ENCODE measurements at places on chromosomes 2 and 18.

DNA sequence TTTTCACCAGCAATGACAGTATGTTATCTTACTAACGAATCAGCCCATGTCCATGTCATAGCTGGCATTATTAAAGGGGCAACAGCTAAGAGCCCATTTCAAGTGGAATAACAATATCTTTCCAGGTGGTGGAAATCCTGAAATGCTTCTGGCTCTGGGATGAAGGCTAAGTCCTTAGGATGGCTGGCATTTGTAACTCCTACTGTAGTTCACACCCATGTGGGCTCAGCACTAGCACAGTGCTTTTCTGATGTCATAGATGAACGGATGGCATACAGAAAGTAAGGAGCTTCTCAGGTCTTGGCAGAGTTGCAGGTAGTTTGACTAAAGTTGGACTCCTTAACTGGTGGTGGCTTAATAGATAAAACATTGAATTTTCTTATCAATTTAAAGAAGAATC, 10.0 kb downstream of the TMEM200C start:
- DNase-seq = no peak

DNA sequence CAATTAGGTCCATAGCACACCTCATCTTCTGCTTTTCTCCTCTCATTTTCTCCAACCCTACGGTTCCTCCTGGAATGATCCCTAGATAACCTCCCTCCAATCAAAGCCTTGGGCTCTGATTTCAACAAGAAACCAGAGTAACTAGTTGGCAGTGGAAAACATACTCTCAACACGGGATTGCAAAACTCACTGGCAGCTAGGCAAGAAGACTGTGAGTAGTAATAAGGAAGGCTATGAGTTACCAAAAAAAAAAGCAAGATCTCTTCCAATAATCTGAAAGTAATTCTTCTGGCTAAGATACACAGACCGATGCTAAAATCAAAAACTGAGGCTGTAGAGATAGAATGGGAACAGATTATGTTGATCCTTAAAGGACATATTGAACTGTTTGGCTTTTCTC, 28.4 kb upstream of the CCDC102B start:
- no peak for DNase-seq

DNA sequence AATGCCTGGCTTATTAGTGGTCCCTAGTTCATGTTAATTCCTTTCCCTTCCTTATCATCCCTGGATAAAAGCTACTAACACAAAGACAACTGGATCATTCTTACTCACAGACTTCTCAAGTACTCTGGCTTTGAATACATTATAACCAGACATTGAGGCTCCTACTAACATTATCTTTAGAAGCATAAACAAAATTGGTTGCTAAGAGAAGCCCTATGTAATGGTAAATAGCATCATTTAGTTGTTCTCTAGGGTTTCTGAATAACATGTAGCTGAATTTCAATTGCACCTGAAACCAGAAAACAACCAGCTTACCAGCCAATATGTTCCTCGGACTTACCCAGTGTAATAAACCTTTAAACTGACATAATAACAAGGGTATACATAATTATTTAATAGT, 114.1 kb upstream of the NCKAP5 start:
- DNase-seq = no peak

GRCh38 chr18:475202-476031, 25.1 kb downstream of the COLEC12 start:
- DNase-seq = peak; percentile 48

DNA sequence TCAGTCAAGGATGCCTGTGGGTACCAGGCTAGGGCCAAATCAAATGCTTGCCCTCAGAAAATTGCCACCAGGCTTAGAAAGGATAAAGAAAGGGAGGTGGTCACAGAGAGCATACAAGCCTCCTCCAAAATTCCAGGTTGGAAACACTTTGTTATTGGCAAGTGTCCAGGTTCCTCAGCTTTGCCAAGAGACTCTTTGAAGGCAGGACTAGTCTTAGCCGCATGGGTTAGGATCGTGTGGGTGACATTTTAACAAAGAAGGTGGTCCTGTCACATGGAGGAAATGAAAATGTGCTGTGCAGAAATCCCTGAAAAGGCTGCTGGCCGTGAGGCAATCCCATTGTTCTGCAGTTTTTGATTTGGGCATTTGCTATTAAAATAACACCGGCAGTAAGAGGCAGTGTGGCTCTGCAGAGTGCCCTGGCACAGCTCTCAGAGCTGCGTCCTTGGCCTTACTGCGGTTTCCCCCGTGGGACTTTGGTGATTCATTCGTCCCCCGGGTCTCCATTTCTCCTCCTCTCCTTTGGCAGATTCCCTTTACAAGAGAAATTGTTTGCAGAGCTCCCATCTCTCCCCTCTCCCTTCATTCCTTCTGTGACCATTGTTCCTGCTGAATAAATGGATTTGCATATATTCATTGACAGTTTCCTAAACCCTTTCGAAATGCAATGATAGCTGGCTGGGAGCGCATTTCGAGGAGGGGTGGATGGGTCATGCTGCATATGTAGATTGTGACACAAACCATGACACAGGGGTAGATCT, 187.3 kb downstream of the VAPA start:
- no peak for DNase-seq

DNA sequence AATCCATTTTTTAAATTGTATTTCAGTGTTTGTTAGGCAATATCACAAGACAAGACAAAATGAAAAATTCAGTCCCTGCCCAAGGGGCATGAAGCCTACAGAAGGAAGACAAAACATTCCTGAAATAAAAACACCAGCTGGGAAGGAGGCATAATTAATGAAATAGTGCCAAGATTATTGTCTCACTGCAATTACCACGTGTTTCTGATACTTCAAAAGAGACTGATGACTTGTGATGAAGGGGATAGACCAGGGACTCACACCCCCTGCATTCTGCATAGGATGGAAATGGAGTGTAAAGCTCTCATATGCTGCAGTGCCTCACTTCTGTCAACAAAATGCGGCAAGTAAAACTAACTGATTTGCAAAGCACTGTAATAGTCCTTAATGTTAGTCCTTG, 178.1 kb downstream of the BARD1 start:
- no peak for DNase-seq

GRCh38 chr2:168091986-168092385, 155.4 kb downstream of the STK39 start:
- DNase-seq = no peak

DNA sequence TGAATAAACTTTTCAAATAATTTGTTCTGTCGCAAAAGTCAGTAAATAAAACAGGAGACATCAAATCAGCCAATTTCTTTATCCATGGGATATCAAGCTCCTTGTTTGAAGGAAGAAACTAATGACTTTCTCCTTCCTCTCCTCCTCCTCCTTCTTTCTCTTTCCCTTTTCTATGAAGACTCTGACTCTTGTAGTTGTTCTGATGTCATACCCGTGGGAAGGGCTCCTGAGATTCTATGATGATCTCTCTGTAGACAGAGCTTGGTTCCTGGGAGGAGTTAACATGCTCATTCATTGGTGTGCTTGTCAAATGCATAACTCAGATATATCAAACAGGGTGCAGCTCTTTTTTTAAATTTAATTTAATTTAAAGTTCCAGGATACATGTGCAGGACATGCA, 118.7 kb upstream of the KCTD1 start:
- DNase-seq = no peak

DNA sequence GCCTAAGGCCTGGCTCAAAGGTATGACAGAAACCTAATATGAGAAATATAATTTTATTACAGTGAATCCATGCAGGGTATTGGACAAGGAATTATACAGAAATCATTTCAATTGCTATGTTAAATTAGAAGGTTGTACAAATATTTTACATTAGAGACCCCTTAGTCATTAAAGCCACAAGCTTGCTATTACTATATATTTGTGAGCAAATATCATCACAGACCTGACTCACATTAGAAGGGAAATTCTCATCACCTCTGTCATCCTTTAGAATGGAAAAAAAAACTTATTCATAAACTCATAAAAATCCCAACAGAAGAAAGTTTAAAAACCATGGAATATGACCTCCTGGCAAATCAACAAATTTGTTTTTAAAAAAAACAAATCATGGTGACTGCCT, 277.9 kb downstream of the DCC start:
- no peak for DNase-seq

DNA sequence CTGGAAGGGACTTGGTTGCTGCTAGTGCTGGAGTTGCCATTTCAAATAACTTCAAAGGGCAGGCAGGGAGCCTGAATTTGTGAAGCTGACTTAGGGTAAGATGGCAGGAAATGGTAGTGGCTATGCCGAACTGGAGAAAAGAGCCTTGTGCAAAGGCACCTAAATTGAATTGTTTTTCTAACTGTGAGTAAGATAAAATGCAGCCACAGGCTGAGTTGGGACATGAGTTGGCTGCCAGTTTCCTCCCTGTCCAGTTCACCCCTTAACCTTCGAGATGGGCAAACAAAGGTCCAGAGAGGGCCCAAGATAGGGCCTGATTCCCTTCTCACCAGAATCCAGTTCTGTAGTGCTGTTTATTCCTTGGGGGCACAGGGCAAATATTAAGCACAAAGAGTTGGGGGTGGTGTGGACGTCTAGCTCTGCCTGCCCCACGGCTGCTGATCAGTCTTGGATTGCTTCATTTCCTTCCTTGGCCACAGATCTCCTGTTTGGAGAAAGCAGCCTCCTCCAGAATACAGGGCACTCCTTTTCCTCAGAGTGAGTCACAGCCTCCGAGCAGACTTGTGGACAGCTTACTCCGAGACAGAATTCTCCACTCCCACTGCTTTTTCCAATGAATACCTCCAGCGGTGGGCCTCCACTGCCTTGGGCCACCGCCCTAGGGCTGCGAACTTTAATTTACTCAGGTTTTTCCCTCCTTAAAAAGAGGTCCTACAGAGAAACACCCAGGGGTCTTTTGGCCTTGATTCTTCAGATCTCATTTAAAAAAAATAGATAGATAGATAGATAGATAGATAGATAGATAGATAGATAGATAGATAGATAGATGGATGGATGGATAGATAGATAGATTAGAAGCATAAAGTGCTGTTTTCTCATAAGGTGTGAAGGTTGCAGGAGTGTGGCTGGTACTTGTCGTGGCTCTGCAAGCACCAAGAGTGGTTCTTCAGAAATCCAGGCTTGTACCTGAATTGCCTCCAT, 18.4 kb upstream of the SLC20A1 start:
- no peak for DNase-seq

DNA sequence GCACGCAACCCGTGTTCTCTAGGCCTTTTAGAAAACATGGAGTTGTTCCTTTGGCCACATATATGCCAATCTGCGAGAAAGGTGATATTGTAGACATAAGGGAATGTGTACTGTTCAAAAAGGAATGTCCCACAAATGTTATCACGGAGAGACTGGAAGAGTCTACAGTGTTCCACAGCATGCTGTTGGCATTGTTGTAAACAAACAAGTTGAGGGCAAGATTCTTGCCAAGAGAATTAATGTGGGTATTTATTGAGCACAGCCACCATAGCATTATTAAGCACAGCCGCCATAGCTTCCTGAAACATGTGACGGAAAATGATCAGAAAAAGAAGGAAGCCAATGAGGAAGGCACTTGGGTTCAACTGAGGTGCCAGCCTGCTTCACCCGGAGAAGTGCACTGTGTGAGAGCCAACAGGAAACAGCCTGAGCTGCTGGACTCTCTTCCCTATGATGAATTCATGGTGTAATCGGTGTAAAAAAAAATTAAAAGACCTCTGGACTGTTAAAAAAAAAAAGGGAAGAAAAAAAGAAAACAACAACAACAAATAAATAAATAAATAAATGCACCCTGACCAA, 29.0 kb upstream of the REL start:
- no peak for DNase-seq

GRCh38 chr2:126771094-126771493, 115.1 kb downstream of the GYPC start:
- no peak for DNase-seq

DNA sequence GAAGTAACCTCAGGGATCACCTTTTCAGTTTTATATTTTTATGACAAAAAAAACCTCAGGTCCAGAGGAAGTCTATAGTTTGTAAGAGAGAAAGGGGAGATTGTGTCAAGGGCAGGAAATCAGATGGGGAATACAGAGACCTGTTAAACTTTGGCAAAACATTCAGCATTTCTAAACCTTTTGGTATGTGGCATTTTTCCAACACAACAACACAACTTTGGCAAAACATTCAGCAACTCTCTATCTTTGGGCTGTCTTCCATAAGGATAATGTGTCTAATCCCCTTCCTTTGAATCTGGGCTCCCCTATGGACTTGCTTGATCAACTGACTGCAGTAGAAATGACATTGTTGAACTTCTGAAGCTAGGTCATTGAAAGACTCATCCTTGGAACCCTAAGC, 220.6 kb upstream of the CCDC68 start:
- no peak for DNase-seq

DNA sequence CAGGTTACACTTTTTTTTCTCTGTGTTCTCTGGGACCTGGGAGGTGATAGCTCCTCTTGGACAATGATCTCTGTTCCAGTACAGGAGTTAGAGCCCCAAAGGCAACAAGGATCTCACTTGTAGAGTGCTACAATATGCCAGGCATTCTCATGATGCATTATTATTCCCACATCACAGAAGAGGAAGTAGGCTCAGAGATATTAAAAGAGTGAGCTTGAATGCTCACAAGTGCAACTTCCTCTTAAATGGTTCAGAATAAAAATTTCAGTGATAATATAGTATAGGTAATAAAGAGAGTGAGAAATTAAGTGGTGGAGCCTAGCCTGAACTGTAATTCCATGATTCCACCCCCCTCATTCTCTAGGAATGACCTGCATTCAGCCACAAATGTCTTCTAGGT, 21.4 kb downstream of the POLE4 start:
- DNase-seq = no peak

GRCh38 chr2:223947711-223948205, 2.6 kb upstream of the WDFY1 start:
- DNase-seq = no peak

DNA sequence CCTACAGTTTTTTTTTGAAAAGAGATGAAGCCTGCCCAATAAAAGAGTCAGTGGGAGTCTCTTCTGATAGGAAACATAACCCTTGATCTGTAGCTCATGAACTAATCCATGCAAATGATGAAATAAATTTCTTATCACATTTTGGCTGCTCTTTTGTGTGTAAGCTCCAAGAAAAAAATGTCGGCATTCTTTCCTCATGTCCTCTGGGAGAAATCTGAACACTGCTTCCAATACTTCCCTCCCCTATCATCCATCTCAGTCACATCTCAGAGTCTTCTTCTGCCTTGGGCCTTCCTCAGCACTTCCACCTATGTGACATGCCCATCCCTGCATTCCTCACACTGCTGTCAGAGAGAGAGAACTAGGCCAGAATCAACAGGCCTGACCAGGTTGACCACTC, 395.7 kb upstream of the ST6GAL2 start:
- DNase-seq = no peak

DNA sequence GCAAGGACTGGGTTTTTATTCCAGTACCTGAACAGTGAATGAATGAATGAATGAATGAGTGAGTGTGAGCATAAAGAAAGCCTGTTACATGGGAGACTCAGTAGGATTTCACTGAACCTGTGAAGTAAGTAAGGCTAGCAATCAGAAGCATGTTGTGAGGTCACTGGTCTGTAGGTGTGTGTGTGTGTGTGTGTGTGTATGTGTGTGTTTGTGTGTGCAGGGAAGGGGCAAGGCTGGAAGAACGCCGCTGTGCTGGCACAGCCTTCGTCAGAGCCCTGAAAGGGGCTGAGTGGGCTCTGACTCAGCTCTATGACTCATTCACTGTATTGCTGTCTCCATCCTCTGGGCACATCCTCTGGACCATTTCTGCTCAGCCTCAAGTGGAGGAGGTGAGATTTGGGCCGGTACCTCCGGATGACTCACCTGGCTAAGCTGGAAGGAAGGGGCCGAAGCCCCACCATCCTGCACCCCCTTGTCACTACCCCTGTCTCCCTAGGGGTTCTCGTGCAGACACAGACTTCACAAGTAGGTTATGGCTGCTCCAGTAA, 51.4 kb upstream of the MRPL33 start:
- DNase-seq = no peak

Data from WTC11 (cell line).